ENCODE measurements at places on chromosomes 12 and 14.

- no peak for DNase-seq
These were observed 55.5 kb downstream of the ESR2 start for GRCh38 chr14:64238631-64239030.

DNA sequence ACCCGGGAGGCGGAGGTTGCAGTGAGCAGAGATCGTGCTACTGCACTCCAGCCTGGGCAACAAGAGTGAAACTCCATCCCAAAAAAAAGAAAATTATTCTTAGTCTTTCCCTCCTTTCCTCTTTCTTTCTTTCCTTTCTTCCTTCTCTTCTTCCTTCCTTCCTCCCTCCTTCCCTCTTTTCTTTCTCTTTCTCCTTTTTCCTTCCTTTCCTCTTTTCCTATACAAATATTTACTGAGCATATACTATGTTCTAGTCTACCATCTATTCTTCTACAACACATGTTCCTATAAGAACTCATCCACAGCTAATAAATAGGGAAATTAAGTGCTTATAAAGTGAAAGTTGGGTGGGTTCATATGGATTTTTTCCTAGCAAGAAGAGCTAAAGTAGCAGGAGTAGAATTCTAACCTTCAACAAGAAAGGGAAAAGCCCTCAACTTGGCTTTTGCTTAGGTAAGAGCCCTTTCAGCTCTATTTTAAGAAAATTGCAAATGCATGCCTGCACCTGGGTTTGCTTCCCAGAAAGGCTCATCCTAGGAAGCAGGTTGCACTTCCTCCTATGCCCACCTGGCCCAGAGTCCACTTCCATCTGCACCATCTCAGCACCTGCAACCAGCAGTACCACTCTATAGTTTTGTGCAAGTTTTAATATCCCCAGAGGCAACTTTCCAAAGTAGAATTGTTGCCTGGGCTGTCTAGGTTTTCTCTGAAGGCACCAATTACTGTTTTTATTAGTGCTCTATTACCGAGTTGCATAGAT, 122.0 kb upstream of the CCND2 start:
- no peak for DNase-seq

GRCh38 chr14:24074625-24075484, 3.5 kb downstream of the CPNE6 start:
- no peak for DNase-seq

GRCh38 chr14:101112351-101113107, 209.0 kb upstream of the RTL1 start:
- DNase-seq: peak; percentile 46

- no peak for DNase-seq
These were observed 1289.4 kb downstream of the AACS start for GRCh38 chr12:126354633-126355032.

DNA sequence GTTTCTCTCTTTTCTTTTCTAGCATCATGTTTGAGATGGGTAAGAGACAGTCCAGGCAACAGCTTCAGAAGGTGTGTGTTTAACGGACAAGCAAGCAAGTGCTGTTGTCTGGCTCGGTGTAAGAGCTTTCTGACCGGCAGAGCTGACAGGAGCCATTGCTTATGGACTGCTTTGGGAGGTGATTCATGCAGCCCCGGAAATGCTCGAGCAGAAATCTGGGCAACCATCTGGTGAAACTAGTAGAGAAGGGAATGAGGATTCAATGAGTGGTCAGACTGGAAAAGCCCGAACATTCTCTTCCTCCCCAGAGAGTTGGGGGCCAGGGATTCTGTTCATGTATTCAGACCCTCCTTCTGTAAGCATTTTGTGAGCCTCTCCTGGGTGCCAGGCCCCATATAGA, 24.4 kb downstream of the TUNAR start:
- no peak for DNase-seq

GRCh38 chr12:119664642-119665041, 3.3 kb upstream of the PRKAB1 start:
- DNase-seq: no peak

- no peak for DNase-seq
These were observed 126.8 kb upstream of the MAP1LC3B2 start for GRCh38 chr12:116432314-116432750.

GRCh38 chr12:26524862-26525465, 308.0 kb downstream of the ITPR2 start:
- DNase-seq: no peak

- no peak for DNase-seq
These were observed 101.4 kb downstream of the STAB2 start for GRCh38 chr12:103688376-103689063.

- DNase-seq: no peak
These were observed 7.4 kb downstream of the SMAGP start for GRCh38 chr12:51262758-51263177.

DNA sequence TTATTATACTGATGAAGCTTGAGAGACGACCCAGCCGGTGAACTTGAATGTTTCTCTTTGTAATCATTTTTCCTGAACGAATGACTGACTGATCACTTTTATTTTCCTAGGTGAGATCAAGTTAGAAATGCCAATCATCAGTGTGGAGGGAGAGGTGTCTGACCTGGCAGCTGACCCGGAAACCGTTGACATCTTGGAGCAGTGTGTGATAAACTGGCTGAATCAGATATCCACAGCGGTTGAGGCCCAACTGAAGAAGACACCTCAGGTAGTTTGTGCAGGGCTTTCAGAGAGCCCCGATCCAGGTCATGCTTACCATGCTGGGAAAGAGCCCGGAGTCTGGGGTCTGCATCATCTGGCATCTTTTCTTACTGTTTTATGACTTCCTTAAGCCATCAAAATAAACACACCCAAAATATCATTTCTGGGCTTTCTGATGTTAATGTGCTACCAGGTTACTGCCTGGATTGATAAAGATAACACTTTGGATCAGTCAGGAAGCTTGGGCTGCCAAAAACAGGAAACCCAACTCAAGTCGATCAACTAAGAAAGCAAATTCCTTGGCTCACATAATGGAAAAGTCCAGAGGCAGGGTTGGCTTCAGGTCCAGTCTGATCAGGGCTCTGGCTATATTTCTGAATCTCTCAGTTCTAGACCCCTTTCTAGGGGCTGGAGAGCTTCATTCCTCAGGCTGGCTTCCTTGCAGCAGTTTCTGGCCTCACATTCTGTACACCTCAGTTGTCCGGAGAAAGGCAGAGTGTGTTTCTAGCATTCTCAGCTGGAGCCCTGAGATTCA, 21.1 kb downstream of the DNAH10 start:
- DNase-seq: no peak

DNA sequence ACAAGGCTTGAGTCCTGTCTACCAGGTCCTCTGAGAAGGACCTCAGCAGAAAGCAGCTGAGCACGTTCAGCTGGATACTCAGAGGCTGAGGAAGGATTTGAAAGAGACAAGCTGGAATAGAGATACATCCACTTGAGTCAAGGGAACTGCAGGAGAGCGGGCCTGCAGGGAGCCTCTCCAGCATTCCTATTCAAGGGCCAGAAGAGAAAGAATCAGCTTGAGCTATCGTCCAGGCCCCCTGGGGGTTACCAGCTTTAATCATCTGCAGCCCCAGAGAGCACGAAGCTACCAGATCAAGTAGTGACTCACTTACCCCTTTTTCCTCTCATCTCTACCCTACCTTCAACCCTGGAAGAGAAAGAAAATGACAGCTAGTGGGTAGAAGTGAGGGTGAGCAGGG, 80.9 kb downstream of the NDUFA12 start:
- DNase-seq: no peak

- DNase-seq: no peak
These were observed 18.7 kb downstream of the DTX1 start for GRCh38 chr12:113075137-113075683.

- DNase-seq: no peak
These were observed 57.3 kb downstream of the ANKRD9 start for GRCh38 chr14:102452302-102452701.

DNA sequence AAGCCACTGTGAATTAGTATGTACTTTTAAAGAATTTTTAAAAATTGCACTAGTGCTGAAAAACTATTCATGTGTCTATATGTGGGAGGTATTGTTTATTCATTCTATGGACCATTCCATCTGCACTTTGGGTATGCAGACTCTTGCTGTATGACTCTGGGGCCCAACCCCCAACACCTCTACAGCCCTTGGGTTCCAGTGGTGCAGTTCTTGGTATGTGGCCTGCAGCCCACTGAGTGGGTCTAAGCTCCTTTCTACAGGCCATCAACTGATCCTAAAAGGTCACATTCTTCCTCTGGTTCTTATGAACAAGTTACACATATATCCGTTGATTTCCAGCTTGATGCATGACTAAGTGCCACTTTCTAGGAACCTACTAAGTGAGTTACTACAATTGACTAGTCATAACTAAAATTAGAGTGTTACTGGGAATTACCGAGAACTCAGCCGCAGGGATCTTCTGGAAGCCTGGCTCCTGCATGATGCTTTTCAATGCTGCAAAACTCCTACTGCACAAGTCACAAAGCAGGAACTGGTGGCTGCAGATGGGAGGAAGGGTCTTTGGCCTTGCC, 62.4 kb upstream of the MED13L start:
- DNase-seq: no peak

DNA sequence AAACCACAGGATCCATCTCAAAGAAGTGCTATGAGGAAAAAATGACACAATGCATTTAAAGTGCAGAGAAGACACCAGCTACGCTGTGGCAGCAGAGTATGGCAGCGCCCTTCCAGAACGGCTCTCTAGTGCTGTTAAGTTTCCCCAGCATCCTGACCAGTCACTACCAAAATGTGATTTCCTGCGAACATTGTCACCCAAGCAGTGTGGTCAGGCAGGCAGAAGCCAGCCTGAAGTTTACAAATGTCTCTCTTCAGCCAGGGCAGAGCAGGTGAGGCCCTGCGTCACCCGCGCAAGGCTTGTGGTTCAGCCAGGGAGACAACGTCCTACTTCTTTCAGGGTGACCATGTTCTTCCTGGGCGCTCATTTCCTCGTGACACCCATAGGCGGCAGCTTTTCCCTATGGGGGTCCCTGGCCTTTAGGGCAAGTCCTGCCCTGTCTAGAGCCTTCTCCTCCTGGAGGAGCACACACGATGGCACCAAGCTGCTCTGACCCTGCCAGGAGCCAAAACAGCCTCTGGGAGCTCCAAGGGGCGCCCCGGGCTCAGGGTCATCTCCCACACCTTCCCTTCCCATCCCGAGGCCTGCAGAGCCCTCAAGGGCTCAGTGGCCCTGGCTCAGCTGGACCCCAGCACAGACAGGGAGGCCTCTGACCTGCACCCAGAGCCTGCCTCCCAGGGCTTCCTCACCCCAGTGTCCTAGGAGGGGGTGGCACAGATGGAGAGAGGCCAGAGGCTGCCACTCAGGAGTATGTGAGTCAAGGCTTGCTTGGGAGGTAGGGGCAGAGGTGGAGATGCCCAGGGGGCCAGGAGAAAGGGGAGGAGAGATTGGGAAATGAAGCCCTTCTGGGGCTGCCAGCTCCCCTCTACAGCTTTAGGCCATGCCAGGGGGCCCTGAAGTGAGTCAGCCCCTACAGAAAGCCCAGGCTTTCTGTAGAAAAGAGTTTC, 41.9 kb downstream of the PSMA6 start:
- DNase-seq: no peak

- DNase-seq: no peak
These were observed 9.2 kb upstream of the MYF6 start for GRCh38 chr12:80698256-80698655.

Data from ascending aorta (tissue), 2 donors.